ENCODE measurements at places on chromosomes 3 and 15.
A peak's percentile ranks its signal among the peaks of the same experiment; 100 is the strongest.

DNA sequence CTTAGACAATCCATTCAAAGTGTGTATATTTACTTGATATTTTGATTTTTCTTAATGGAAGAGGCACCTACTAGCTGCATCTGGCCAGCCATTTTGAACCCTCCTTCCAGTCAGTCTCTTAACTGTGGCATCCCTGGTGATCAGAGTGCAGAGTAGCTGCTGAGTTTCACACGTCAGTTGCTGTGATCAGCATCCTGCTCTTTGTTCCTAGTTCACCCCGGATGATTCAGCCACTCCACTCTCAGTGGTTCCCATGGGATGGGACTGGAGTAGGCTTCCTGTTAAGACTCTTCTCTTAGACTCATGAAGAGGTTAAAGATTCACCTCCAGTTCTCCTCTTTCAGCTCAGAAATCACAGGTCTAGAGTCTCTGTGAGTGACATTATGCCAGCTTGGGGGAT is 75.8 kb downstream of the STXBP5L start:
- no peak for ATAC-seq

- ATAC-seq: no peak
Observed at GRCh38 chr3:109923431-109923830, 586.1 kb upstream of the DPPA4 start.

DNA sequence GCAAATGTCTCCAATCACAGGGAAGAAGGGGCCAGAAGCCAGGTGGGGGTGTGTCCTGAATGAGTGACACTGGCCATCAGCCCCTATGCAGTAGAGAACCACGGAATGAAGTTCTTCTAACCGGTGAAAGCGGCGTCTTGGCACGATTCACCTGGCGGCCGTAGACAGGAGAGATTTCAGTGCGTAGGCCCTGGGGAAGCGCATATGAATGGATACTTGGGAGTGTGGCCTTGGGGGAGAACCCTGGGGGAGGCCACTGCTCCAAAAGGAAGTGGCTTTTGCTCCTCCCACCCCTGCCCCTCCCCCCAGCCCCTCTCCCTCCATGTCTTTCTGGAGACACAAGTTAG is 43.6 kb downstream of the RBPMS2 start:
- ATAC-seq: peak; percentile 2

DNA sequence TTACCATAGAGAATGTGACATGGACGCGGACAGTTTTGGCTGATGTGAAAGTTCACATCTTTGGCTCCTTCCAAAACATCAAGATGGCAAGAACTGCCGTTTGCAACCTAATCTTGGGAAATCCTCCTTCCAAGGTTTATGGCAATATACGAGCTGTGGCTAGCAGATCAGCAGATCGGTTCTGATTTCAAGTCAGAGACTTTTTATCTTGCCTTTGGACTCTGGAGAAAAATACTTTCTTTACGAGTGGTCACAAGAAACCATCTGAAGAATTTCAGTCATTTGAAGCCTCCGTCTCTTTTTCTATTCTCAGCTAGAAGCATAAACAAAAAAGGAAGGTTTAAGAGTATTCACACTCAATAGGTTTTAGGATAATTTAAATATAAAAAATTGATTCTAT is 153.5 kb upstream of the MEIS2 start:
- ATAC-seq: no peak

DNA sequence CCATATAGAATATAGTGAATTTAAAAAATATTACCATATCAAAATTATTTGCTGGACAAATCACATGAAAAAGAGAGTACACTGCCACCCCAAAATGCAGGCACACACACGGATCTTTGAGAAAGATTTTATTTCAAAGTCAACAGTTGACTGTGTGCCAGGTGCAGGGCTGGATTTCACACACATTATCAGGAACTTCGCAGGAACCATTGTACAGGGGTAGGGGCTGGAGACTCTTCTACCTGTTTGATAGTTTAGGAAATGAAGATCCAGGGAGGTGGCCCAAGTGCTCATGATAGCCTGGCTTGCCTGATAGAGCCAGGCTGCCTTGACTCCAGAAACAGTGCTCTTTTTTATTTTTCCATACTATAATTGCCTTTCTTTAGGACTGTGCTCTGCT is 54.2 kb downstream of the IL1RAP start:
- ATAC-seq: no peak

DNA sequence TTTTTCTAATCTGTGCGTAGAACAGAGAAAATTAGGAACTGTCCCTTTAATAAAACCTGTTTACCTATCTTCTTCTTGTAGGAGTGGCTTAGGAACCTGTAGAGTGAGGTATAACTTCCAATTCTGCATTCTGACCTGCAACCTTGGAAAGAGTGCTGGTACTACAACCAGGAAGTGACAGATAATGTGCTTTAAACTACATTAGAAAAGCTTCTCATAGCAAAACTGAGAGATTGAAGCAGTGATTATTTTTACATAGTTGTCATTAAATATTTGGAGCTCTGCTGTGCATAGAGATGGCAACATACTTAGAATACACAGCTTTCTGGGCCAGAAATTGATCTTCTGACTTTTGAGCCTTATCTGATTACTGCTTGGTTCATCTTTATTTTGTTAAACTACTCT is 50.4 kb upstream of the ZDHHC23 start:
- no peak for ATAC-seq

- no peak for ATAC-seq
Observed at GRCh38 chr3:178200316-178200715, 335.9 kb upstream of the KCNMB2 start.

GRCh38 chr3:150303768-150304167 is 104.3 kb upstream of the TSC22D2 start:
- peak; percentile 34 for ATAC-seq

DNA sequence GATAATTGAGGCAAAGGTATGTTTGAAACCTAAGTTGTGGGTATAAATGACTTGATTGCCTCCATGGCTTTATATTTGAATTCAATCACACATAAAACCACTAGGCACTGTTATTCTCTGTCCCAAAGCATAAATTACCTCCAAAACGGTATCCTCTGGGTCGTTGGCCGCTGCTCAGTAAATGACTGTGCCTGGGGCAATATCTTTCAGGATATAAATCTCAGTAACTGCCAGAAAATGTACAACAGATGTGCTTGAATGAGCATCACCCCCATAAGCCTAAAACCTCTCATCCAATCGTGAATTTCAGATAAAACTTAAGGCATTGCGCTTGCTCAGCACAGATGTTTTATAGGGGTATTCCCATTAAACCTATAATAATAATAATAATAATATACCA is 19.0 kb upstream of the C3orf49 start:
- ATAC-seq: no peak

Measured in stimulated activated memory B cell treated with anti-CD40 and anti-IgM and Interleukin-4, amounts not matched to agents 10 μg/mL and 1 μg/mL and 100 μg/mL, for 72 hours (primary cell).